ENCODE measurements at places on chromosomes 6 and 20.
A peak's percentile ranks its signal among the peaks of the same experiment; 100 is the strongest.

DNA sequence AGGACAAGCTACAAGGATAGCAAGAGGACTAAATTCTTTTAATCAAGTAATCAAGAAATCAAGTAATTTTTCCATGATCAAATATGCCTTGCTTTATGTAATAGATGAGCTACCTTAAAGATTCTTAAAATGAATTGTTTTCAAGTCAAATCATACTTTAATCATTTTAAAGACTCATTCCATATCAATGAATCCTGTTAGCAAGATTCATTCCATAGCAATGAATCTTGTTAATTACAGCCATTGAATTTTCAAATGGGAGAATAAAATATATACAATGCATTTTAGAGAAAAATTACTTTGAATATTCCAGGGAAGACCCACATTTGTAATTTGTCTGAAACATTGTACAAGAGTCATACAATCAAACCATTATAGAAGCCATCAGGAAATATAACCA lies 145.7 kb downstream of the RFX6 start:
- DNase-seq, result no peak

DNA sequence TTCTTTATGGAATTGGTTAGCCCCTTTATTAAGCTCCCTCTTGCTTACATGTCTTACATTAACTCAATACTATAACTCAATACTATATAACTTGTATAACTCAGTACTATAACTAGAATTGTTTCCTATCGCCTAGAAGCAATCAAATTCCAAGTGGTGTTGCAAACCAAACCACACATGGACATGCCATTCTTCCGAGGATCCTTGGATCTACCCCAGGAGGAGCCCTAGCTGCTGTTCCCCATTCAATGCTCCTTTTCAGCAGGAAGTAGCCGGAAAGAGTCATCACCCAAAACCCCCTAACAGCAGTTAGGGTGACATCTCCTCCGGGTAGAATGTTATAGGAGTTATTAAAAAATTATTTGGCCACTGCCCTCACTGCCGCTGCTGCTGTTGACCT lies 40.5 kb downstream of the PLN start:
- DNase-seq, result no peak

- peak; percentile 68 for DNase-seq
Measured at GRCh38 chr6:169722362-169723199, 1.7 kb downstream of the PHF10 start.

DNA sequence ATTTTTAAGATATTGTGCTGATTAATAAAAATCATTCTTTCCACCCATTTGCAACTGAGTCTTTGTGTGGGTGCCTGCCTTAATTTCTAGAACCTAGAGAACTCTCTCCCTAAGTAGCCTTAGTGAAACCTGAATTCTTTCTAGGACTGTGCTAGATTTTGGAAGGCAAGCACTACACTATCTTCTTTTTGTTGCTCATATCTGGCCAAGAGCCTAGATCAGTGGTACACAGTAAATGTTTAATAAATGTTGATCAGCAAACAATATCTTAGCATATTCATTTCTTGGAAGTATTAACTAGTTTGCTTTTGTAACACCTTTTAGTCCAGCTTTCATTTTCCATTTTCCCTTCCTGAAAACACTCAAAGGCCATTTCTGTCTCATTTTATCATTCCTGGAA lies 108.5 kb upstream of the CARMIL1 start:
- DNase-seq, result no peak

DNA sequence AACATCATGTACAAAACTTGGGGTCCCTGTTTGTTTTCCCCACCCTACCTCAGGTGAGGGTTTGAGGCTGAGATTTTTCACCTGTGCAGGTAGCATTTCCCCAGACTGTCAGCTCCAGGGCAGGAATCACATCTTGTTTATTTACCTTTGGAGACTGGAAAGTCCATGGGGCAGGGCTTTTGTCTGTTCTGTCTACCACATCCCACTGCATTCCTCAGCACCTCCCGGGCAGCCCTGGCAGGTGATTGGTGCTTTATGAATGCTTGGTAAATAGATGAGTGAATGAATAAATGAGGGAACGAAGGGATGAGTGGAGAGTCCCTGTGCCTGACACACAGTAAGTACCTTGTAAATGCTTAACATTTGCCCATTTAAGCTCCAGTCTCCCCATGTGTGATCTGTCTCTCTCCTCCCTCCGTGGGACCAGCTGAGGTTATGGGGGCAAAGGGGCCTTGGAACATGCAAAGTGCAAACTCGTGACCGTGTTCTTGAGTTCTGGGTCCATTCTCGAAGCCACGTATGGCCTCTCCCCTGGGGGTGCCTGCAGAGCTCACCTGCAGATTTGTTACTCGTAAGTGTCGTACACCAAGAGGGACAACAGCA lies 69.7 kb upstream of the PMEPA1 start:
- DNase-seq, result no peak

DNA sequence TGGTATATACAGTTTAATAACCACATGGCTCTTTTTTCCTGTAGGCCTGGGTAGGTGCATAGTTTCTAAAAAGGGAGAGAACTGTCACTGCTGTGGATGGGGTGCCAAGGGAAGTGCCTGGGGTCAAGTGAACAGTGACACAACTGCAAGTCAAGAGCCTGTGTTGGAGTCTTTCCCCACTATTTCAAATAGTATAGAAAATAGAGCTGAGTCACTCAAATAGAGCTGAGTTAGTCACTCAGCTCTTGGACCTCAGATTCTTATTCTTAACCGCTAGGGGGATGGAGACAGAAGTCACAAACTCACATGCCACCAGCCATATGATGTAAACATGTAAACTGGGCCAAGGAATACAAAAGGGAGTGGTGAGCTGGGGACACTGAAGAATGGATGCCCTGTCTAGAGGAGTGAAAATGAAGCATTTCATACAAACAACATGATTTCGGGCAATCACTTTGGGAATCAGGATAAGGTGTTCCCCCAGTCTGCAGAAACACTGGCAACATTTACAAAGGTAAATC lies 2.1 kb downstream of the NQO2 start:
- no peak for DNase-seq

DNA sequence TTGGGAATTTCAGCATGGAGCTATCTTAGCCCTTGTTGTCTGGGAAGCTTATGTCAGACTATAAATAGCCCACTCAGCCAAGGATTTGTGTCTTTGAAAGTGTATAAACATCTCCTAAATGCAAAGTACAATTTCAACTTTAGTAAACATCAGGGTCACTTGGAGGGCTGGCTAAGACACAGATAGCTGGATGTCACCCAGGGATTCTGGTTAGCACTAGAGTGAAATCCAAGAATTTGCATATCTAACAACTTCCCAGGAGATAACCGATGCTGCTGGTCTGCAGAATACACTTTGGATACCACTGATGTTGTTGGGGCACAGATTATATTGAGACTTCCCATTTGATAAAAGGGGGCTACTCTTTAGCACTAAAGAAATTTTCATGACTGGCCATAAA lies 130.9 kb downstream of the PAX1 start:
- no peak for DNase-seq

DNA sequence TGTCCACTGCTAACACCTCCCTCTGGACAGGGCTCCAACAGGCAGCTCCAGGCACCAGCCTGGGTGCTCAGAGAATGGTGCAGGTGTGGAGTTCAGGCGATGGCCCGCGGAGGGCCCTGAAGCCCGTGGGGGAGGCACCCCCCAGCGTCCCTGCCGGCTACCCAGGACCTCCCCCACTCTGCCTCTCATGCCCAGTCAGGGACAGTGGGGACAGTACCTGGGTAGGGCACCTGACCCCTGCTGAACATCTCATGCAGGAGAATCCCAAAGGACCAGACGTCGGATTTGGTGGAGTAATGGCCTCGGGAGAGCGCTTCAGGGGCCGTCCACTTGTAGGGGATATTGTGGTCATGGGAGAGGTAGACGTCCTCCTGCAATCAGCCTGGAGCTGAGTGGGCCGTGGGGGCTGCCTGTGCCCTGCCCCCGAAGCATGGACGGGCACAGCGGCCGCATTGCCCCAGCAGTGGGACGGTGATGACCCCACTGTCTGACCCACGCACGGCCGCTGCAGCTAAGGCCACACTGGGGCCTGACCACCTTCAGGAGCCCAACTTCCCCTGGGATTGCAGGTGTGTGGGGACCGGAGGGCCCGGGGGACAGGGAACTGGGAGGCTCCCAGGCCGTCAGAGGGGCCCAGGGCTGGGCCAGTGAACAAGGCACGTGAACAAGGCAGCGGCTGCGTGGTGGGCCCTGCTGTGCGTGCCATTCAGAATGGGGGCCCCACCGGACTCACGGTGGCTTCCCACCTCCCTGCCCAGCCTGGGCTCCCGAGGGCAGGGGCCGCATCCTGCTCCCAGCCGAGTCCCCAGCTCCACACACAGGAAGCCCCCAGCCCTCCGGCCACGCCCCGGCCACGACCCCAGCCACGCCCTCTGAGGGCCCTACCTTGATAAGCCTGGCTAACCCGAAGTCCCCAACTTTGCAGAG lies 7.1 kb downstream of the PTK6 start:
- DNase-seq, result no peak

GRCh38 chr20:38137441-38138037 lies 27.5 kb downstream of the TGM2 start:
- DNase-seq, result no peak

GRCh38 chr6:118356686-118357085 lies 191.4 kb upstream of the PLN start:
- DNase-seq, result no peak

- DNase-seq, result no peak
Measured at GRCh38 chr6:376827-377640, 14.5 kb upstream of the IRF4 start.

DNA sequence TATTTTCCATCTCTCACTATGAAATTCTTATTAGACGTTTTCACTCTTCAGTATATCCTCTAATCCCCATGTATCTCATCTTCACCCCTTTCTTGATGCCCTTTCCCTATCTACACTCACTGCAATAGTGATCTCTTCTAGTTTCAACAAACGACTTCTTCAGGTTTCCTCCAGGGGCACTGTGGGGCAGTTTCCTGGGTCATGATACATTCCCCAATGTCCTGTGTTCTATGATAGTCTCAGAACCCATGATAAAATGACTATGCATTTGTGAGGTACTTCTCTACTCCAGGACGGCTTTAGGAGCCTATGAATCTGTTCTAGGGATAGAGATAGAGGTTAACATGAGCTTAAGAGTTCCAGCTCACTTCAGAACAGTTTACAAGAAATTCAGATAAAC lies 183.3 kb downstream of the FOXC1 start:
- DNase-seq, result no peak

DNA sequence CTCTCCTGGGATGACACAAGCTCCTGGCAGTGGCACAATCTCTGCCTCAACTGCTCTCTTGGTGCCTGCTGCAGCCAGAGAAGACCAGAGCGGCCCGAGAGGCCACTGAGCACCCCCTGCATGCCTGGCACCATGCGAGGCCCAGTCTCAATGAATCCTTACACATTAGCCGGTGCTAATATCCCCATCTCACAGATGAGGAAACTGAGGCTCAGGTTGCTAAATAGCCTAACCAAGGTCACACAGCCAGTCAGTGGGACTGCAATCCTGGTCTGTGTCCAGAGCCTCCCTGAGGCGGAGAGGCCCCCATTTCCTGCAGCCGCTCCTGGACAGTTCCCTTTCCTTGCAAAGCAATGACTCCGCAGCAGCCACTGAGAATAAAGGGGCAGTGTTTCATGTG lies 81.2 kb downstream of the GRM4 start:
- DNase-seq, result no peak

GRCh38 chr20:36126836-36127527 lies 27.6 kb upstream of the EPB41L1 start:
- no peak for DNase-seq

- no peak for DNase-seq
Measured at GRCh38 chr20:8082025-8082424, 50.0 kb upstream of the PLCB1 start.

- peak; percentile 71 for DNase-seq
Measured at GRCh38 chr6:37029249-37029971, 24.0 kb downstream of the FGD2 start.

DNA sequence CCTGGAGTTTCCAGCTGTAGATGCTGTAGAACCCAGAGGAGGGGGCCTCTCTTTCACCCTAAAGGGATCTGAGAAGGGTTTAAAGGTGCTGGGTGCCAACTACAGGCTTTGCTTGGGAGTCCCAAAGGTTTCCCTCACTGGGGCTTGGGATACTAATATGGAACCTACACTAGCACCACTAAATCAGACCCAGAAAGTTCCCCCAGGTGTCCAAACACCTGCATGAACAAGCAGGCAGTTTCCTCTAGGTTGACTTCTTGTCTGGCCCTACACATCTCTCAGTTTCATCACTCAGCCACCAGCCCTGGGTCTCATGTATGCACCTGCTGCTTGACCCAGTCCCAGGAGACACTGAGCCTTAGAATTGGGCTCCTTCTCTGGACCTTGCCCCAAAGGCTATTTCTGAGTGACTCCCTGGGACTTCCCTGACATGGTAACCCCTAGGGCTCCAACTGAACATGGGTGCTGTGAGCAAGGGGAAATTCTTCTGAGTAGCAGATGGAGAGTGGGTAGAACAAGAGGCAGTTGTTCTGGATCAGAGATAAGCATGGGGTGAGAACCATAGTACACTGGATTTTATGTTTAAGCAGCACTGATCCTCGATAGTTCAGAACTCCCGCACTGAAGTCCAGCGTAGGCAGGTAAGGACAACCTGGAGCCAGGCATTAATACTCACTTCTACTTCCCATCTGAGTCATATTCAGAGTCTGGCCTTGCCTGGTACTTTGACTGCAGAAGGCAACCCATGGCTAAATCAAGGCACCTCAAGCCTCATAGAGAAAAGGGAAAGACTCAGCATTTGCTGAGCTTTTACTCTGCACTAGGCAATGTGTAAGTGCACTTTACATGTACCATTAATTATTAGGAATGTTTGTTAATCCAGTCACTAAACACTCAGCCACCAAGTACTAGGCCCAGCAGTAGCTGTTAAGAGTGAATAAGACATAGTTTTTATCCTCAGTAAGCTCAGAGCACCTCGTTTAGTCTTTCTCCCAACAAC lies 16.8 kb downstream of the BCL2L1 start:
- DNase-seq, result no peak

GRCh38 chr20:59688999-59689398 lies 84.7 kb downstream of the PHACTR3 start:
- DNase-seq, result no peak

DNA sequence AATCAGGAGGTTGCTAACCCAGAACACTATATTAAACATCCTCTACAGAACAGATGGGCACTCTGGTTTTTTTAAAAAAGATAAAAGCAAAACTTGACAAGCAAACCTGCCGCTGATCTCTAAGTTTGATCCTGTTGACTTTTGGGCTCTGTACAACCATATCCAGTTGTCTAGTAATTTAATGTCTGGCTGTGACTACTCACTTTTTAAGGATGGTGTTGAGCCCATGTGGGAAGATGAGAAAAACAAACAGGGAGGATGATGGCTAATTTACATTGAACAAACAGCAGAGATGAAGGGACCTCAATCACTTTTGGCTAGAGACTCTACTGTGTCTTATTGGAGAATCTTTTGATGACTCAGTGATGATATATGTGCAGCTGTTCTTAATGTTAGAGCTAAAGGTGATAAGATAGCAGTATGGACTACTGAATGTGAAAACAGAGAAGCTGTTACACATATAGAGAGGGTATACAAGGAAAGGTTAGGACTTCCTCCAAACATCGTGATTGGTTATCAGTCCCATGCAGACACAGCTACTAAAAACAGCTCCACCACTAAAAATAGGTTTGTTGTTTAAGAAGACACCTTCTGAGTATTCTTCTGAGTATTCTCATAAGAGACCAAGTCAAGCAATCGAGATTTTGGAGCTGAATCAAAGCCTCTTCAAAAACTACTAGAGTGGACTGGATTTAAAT lies 201.2 kb upstream of the SHLD1 start:
- DNase-seq, result no peak

- peak; percentile 48 for DNase-seq
Measured at GRCh38 chr6:68967549-68968300, 332.6 kb downstream of the ADGRB3 start.

- DNase-seq, result no peak
Measured at GRCh38 chr6:116096979-116097816, 3.5 kb upstream of the NT5DC1 start.
